ENCODE measurements at places on chromosomes 13 and 19.

GRCh38 chr13:45989607-45990006 is 62.9 kb downstream of the ZC3H13 start:
- peak; percentile 34 for DNase-seq

- DNase-seq: no peak
Observed at GRCh38 chr19:49700563-49700962, 9.6 kb downstream of the CPT1C start.

DNA sequence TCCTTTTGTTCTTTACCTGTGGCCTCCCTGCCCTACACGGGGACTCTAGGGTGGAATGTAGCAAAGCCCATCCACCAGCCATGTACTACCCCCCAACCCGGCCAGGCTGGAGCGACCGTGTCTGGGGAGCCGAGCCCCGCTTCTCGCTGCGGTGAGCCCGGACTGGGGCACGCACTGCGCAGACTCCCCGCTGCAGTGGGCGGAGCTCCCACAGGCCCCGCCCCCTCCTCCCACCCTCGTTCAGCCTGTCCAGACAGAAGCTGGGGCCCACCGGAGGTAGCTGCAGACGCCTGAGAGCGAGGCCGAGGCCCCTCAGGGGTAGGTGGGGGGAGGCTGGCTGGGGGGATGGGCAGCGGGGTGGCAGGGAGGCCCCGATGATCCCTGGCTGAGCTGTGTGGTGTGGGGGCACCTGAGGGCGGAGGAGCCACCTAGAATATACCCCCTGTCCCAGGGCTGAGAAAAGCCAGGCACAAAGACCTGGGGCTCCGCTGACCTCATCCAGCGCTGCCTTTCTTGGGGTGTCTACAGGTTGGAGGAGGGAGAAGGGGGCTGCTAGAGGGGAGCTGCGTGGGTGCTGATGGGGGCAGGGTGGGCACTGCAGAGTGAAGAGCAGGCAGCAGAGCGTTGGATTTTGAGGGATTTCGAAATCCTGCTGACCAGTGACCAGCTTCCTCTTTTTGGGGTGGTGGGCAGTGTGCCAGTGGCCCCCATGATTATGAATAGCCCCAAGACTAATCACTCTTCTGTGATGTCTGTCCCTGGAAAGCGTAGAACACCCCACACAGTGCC is 17.3 kb downstream of the PLD3 start:
- DNase-seq: no peak

DNA sequence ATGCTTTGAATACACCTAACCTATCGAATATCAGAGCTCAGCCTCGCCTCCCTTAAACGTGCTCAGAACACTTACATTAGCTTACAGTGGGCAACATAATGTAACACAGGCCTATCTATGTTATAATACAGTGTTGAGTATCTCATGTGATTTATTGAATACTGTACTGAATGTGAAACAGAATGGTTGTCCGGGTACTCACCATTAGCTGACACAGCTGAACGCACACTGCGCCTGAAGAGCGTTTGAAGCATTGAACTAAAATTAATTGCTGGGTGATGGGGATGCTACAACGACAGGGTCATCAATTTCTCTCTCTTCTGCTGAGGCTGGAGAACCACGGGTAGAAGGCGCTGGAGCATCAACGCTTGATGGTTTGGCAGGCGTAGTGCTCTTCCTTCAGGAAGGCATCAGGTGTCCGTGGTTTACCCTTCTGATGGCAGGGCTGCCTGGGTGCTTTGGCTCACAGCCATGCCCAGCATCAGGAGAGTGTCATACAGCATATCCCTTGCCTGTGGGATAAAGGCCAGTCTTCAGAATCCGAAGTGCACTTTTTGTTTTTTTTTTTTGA is 46.9 kb upstream of the UBE2L5 start:
- DNase-seq: no peak

GRCh38 chr19:7862413-7862951 is 11.7 kb downstream of the PRR36 start:
- DNase-seq: no peak

DNA sequence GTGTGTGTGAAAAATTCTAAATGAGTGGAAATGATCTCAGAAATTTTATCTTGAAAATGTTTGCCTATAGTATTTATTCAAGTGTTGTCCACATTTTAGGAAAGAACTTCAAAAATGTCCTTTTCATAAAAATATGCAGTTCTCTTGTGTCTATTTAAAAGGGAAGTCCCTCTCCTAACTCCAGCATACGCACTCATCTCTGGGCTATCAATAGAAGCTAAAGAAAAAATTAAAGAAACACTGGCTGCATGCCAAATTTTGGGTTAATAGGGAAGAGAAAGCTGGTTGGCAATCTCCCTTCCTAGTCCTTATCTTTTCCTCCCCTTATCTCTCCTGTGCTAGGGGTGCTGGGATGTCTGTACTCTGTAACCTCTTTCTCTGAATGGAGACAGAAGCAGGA is 313.3 kb downstream of the ENOX1 start:
- DNase-seq: no peak

- no peak for DNase-seq
Observed at GRCh38 chr19:47236072-47236675, 5.2 kb upstream of the BBC3 start.

DNA sequence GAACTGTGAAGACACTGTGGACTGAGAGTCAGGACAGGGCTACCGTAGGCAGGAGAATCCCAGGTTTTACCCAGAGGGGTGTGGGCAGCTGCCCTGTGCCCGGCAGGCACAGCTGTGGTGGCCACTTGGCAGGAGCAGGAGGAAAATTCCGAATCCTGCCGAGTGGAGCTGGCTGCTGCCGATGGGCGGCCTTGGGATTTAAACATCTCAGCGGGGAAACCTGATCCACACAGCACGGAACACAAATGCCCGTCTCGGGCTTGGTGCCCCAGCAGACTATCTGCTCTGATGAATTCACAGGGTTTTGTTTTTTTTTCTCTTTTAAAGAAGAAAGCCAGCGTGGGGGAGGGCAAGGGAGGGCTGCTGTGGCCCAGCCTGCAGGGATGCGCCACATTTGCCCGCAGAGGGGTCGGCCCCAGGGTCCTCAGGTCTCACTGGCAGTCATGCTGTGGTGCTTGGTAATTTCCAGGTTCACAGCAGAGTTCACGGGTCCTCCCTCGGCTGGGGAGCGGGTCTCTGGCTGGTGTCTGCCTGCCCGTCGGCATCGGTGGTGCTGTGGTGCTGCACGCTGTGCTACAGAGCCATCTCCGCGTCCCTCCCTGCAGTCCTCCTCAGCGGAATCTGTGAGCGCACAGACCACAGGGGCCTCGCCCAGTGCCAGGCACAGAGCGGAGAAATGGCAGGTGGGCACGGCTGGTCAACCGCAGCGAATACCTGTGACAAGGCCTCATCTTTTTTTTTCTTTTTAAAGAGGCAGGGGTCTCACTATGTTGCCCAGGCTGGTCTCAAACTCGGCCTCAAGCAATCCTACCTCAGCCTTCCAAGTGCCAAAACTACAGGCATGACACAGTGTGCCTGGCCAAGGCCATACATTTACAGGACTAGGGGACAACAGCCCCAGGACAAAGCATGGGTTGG is 28.1 kb downstream of the MPND start:
- no peak for DNase-seq

GRCh38 chr13:24910502-24911132 is 146.6 kb downstream of the RNF17 start:
- no peak for DNase-seq

DNA sequence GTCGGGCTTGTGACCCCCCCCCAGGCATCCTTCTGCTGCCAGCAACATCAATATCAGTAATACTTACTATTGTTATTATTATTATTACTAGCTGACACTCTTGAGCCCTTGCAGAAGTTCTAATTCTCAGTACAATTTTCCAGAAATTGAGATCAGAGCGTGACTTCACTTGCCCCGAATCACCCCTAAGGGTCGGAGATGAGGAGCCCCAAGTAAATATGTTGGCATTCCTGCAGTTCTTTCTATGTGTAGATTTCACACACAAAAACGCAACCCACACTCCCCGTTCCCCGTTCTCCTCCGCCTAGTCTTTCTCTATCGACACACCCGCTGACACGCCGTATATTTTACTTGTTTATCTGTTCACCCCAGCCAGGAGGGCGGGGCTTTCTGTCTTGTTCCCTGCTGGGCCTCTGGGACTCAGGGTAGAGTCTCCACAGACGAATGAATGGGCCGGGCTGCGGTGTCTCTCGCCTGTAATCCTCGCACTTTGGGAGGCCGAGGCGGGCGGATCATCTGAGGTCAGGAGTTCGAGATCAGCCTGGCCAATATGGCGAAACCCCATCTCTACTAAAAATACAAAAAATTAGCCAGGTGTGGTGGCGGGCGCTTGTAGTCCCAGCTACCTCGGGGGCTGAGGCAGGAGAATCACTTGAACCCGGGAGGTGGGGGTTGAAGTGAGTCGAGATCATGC is 14.7 kb downstream of the TLE5 start:
- DNase-seq: peak; percentile 37

DNA sequence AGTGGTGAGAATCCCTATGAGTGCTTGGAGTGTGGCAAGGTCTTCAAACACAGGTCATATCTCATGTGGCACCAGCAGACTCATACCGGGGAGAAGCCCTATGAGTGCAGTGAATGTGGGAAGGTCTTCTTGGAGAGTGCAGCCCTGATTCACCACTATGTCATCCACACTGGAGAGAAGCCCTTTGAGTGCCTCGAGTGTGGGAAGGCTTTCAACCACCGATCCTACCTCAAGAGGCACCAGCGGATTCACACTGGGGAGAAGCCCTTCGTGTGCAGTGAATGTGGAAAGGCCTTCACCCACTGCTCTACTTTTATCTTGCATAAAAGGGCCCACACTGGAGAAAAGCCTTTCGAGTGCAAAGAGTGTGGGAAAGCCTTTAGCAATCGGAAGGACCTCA is 18.7 kb upstream of the AURKC start:
- DNase-seq: no peak
